ENCODE measurements at places on chromosomes 2 and 18.

GRCh38 chr2:69099541-69099940 lies 86.6 kb downstream of the ANTXR1 start:
- DNase-seq, result no peak

DNA sequence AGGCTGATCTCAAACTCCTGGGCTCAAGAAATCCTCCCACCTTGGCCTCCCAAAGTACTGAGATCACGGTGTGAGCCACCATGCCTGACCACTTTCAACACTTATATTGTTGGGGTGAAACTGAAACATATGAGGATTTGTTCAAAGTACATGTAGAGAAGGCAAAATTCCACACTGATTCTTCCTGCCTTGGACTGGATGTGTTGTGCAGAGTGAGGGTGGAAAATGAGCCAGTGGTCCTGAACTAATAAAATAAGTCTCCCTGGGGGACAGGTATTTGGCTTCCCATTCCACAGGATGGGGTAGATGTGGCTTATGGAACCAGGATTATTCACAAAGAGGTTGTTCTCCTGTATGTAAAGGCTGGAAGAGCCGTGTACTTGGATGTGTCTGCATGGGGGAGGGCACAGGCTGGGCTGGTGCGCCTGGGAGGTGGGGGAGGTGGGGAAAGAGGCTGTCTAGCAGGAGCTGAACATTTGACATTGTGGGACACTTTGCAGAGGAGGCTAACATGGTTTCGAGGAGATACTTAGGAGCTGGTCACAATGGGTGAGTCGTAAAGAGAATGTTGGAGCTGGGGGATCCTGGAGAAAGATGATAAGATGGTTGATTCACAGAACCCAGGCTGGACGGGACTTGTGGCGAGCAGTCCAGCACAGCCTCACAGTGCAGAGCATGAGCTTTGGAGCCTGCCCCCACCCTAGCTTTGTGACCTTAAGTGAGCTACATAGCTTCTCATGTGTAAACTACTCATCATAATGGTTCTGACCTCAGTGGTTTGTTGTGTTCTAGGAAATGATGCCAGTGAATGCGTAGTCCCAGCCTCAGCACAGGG lies at the start of gene TXNDC2:
TSS of gene TXNDC2 (plus strand) at position 804 of the 835 bp plus-strand sequence. CDS start 708 bp downstream, outside the sequence.
- DNase-seq, result no peak

- DNase-seq, result peak; percentile 14
Observed at GRCh38 chr2:68225119-68225632, 27.2 kb downstream of the PPP3R1 start.

- DNase-seq, result no peak
Observed at GRCh38 chr2:128250229-128251025, 68.2 kb downstream of the HS6ST1 start.

- peak; percentile 31 for DNase-seq
Observed at GRCh38 chr2:96161898-96162297, 16.7 kb upstream of the DUSP2 start.

DNA sequence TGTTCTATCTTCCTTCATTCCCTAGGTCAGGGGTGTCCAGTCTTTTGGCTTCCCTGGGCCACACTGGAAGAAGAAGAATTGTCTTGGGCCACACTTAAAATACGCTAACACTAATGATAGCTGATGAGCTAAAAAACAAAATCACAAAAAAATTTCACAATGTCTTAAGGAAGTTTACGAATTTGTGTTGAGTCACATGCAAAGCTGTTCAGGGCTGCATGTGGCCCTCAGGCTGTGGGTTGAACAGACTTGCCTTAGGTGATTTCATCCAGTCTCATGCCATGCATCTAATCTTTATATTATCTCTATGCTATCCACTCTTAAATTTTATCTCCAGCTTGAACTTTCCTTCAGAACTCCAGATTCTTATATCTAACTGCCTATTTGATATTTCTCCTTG lies 80.1 kb downstream of the CCDC85A start:
- no peak for DNase-seq

DNA sequence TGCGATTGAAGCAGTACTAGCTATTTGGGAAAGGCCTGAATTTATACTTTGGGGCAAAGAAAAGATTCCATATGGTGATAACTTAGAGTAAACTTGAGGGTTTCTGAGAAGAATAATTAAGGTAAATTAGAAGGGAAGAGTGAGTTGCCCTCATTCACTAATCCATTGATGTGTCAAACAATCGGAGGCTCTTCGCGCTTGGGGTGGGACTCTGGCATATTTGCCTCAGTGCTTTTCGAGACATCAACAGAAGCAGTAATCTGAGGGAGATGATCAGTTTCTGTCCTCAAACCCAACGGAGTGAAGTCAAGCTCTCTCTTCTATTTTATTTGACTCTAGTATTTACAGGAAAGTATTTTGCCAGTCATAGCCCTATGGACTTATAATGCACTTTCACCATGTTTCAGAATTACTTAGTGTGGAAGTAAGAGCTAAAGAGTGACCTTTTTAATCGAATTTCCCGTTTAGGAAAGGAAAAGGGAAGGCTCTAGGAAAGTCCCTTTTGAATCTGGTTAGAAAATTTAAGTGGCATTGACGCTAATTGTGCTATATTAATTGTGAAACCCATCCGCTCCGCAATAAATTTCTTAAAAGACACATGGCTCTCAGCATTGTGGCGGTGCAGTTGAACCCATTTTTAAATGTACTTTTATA lies 1.3 kb downstream of the RAB10 start:
- peak; percentile 31 for DNase-seq

DNA sequence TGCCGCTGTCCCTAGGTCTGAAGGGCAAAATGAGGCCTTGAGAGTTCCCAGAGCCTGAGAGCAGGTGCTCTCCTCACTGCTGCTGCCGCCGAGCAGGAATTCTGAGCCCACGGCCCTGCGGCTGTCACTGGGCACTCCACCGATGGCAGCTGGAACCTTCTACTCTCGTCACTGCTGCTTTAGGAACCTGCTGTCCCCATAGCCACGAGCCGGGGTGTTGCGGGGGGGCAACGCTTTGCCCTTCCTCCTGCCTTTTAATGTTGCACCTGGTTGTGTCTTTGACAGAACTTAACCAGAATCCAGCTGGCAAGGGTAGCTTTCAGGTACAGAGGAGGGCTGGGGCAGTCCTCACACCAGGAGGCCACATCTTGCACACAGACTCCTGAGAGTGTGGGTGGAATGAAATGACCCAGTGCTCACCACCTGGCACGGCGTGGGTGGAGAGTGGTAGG lies 32.3 kb downstream of the NCK2 start:
- no peak for DNase-seq

GRCh38 chr18:79422022-79422782 lies 26.5 kb downstream of the NFATC1 start:
- no peak for DNase-seq

DNA sequence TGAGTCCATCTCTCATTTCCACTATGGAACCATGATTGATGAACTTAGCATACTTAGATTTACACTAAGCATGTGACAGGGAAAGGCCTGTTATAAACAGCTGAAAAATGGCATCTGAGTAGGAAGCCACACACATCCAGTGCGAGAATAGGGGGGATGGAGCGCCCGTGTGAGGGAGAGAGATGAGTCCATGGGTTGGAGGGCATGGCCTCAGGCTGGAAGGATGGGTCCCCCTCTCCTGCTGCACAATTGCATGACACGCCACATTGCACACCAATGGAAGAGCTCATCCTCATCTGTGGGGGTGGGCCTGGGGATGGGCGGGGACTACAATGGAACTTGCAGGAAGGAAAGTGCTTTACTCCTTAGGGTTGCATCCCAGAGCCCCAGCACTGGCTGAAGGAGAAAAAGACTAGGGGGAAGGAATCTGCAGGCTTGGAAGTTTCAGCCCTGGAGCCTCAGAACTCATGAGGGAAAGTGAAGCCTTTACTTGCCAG lies 46.4 kb upstream of the CXCR4 start:
- DNase-seq, result no peak

DNA sequence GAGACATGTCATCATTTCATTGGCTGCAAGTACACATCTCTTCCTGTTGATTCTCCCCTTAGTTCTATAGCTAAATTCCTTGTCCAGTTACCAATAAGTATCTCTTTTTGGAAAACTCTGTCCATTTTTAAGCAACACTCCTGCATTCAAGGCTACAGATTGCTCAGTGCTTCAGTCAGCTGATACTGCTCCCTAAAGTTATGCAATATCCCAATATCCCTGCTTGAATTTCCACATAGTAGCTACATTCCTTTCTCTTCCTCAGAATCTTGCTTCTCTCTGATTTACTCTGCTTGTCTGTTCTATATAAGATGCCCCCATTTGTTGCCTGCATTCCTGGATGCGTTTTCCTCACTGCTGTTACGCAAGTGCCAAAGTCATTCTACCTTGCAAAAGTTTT lies 109.8 kb downstream of the PARD3B start:
- DNase-seq, result no peak

GRCh38 chr2:109473616-109474318 lies 140.0 kb downstream of the SEPTIN10 start:
- DNase-seq, result no peak

DNA sequence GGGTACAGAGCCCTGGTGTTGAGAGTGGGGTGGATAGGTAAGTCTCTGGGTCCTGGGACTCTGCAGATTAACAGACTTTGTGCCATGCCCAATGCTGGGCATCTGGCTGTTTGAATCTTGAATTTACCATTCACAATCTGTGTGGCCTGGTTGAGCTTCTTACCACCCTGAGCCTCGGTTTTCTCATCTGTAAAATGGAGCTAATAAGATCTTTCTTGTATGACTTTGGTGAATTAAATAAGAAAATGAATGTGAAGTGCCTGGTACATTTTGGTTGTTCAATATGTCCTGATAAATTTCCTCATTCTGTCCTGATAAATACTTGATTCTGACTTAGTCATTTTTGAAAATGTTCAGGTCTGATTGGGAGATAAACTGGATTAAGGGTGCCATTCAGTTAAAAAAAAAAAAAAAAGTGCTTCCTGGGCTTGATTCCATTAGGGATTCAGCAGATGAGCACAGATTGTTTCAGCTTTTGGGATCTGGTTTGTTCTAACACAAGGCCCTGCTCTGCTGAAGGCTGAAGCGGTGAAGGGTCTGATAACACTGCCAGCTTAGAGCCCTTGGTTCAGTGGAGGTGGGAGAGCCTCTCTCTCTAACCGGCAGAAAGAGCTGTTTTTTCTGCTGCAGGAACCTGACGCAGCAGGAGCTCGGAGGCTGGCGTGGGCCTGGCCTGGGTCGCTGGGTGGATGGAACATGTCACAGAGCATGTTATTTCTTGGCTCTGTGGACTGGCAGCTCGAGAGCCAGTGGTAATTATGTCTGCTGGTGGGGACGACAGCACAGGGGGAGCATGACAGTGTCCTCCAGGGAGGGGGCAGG lies 84.5 kb upstream of the MCFD2 start:
- no peak for DNase-seq

GRCh38 chr18:79629249-79629558 lies 50.4 kb upstream of the CTDP1 start:
- no peak for DNase-seq

DNA sequence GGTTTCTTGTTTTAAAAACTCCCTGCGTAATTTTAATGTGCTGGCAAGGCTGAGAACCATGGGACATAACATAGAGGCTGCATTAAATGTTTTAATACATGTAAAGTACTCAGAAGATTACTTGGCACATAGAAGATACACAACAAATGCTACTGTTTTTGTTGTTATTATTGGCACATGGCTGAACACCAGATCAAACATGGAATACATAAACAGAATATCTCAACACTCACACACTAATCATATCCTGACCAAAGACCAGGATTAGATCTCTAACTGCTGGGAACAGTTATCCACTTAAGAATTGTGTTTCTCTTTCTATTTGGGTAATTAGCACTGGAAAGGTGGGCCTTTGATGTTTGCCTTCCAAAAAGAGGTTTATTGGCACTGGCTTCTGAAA lies 69.3 kb downstream of the KCNE4 start:
- no peak for DNase-seq

Data from stimulated activated CD4-positive, alpha-beta T cell treated with anti-CD3 and anti-CD28 coated beads, Interleukin-15, amount 100 ng/mL, for 24 hours (primary cell).